ENCODE measurements at places on chromosomes 4 and X. TPM values are rescaled to one million over a fixed set of nuclear protein-coding genes. Genes with fewer than 3 reads are reported as not detected.

Gene CLIC2
- 0.19 TPM for total RNA-seq

Gene PLAC1
- 0.59 TPM for total RNA-seq

Gene POU3F4
- not detected for total RNA-seq

Gene PAGE2
- not detected for total RNA-seq

Gene PFKFB1
- total RNA-seq: 0.10 TPM

Gene FLNA
- total RNA-seq: 1,545 TPM

Gene TAF1
- total RNA-seq: 12.5 TPM

Gene IL13RA2
- total RNA-seq: 0.08 TPM

Gene SCML1
- 5.2 TPM for total RNA-seq

Gene TCEAL6
- not detected for total RNA-seq

Gene XK
- 0.45 TPM for total RNA-seq

Gene PRRG1
- 4.3 TPM for total RNA-seq

Gene RAB33A
- total RNA-seq: 0.13 TPM

Gene ATP2B3
- total RNA-seq: 0.10 TPM

Gene BANK1
- 0.58 TPM for total RNA-seq

Gene MAGEC1
- total RNA-seq: 0.05 TPM

Gene RADX
- 0.06 TPM for total RNA-seq

Gene CTSO
- total RNA-seq: 0.99 TPM

Gene VSIG1
- total RNA-seq: 0.40 TPM

Gene CCNG2
- total RNA-seq: 5.1 TPM

Gene LNX1
- 0.06 TPM for total RNA-seq

Gene ZNF185
- total RNA-seq: 7.1 TPM

Gene AR
- total RNA-seq: 3.5 TPM

Gene NEK1
- 3.1 TPM for total RNA-seq

Gene BTC
- 0.91 TPM for total RNA-seq

Gene IKBKG
- total RNA-seq: 45.9 TPM

Gene AWAT2
- not detected for total RNA-seq

Gene SHOX
- 0.02 TPM for total RNA-seq

Gene PLS3
- 174 TPM for total RNA-seq

Gene FSTL5
- not detected for total RNA-seq

Gene SNX12
- total RNA-seq: 74.0 TPM

Gene PNMA6A
- 5.4 TPM for total RNA-seq

Gene TENM3
- total RNA-seq: 1.6 TPM

Gene VEGFC
- 7.8 TPM for total RNA-seq

Gene CLCN5
- 2.0 TPM for total RNA-seq
